ENCODE measurements at places on chromosomes 3 and 15.

- H3K27me3 ChIP-seq, result no peaks in the 10 kb centered on the region
- no peak for DNase-seq
- H3K36me3 ChIP-seq, result no peaks in the 10 kb centered on the region
- no peak overlapping the region for H3K4me3 ChIP-seq
- H3K27ac ChIP-seq, result no peak overlapping the region
Observed at GRCh38 chr15:79161837-79162508, 71.4 kb upstream of the RASGRF1 start.

GRCh38 chr3:78204977-78205376 is 1165.1 kb downstream of the ROBO2 start:
- no peak overlapping the region for H3K4me3 ChIP-seq

DNA sequence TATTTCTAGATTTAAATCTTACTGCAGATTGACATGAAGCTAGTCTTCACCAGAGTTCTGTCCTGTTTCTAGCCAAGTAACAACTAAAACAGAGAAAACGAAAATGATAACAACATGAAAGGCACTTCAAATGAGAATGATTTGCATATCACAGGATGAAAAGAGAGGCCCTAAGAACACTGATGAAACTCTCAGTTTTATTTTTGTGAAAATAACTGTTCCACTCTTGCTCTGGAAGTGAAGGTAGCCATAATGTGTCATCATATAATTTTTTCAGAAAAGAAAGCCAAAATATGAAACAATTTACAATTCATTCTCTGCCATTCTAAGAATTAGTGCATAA is 274.4 kb downstream of the ADAMTSL3 start:
- no peak overlapping the region for H3K27ac ChIP-seq
- H3K4me1 ChIP-seq, result no peaks in the 10 kb centered on the region
- no peak for DNase-seq
- no peak overlapping the region for H3K4me3 ChIP-seq

DNA sequence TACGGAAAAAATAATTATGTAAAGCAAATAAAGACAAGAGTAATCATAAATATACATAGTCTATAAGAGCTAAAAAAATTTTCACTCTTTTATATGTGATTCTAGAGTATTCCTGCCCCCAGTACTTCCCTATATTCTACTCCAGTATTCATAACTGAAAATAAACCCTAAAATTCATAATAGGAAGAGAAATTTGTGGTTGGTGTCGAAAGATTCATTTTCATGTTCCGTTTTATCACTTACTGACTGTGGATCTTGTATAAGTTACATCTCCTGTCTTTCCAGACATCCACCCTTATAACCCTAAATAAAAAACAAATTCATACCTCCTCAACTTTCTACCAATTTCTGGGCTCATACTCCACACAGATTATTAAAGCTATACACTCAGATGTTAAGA is 16.0 kb upstream of the MBNL1 start:
- peaks cover 73% of the 10 kb centered on the region for H3K4me1 ChIP-seq
- no peaks in the 10 kb centered on the region for H3K36me3 ChIP-seq
- no peak overlapping the region for H3K4me3 ChIP-seq

- no peak overlapping the region for H3K4me3 ChIP-seq
- H3K36me3 ChIP-seq, result no peaks in the 10 kb centered on the region
- no peaks in the 10 kb centered on the region for H3K27me3 ChIP-seq
- H3K27ac ChIP-seq, result no peak overlapping the region
Observed at GRCh38 chr3:120470870-120471269, 20.1 kb upstream of the FSTL1 start.

DNA sequence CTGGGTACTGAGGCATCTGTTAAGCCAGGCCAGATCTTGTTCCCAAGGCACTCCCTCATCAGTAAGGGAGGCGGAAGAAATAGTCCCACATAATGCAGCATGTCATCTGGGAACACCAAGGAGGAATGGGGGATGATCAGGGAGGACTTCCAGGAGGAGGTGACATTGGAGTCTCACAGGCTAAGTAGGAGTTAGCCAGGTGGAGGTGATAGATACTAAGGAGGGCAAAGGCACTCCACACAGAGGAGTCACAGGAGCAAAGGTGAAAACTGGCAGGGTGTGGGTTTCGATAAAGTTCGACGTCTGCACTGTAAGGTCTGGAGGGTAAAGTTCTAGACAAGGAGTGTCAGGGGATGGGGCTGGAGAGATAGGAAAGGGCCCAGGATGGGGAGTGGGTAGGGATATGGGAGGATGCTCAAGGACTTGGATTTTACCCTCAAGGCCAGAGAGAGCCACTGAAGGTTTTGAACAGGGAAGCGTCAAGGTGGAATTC is 6.3 kb downstream of the SLC28A1 start:
- no peaks in the 10 kb centered on the region for H3K27me3 ChIP-seq
- no peaks in the 10 kb centered on the region for H3K36me3 ChIP-seq
- H3K4me3 ChIP-seq, result no peak overlapping the region
- no peak for DNase-seq
- no peaks in the 10 kb centered on the region for H3K4me1 ChIP-seq
- no peak overlapping the region for H3K27ac ChIP-seq

- DNase-seq, result no peak
- H3K4me3 ChIP-seq, result no peak overlapping the region
- peaks cover 21% of the 10 kb centered on the region for H3K4me1 ChIP-seq
- H3K27me3 ChIP-seq, result no peaks in the 10 kb centered on the region
- no peak overlapping the region for H3K27ac ChIP-seq
- peaks cover 11% of the 10 kb centered on the region for H3K36me3 ChIP-seq
Observed at GRCh38 chr3:52842424-52842823, 7.6 kb upstream of the MUSTN1 start.

DNA sequence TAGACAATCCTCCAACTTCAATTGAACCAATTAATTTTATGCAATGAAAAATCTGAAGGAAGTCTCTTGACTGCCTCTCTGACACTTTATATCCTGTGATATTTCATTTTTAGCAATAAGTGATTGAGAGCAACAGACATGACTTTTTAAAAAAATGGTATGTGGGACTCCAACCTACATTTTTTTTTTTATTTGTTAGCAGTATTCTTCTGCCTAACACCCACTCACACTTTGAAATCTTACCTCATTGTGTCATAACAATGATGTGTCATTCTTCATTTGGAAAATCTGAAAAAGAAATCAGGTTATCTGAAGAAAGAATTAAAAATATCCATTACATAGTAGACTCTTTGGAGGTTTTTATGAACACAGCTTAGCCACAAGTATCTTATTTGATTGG is 541.3 kb upstream of the KCNMB2 start:
- no peak overlapping the region for H3K4me3 ChIP-seq
- peaks cover 9% of the 10 kb centered on the region for H3K4me1 ChIP-seq
- no peak overlapping the region for H3K27ac ChIP-seq

- no peak overlapping the region for H3K27ac ChIP-seq
- no peak for DNase-seq
- H3K27me3 ChIP-seq, result no peaks in the 10 kb centered on the region
- H3K4me3 ChIP-seq, result no peak overlapping the region
Observed at GRCh38 chr15:85073556-85074194, 92.0 kb downstream of the PDE8A start.

GRCh38 chr3:11604139-11604892 is 39.4 kb downstream of the VGLL4 start:
- H3K4me3 ChIP-seq, result no peak overlapping the region
- H3K4me1 ChIP-seq, result peaks cover 12% of the 10 kb centered on the region
- no peak for DNase-seq

DNA sequence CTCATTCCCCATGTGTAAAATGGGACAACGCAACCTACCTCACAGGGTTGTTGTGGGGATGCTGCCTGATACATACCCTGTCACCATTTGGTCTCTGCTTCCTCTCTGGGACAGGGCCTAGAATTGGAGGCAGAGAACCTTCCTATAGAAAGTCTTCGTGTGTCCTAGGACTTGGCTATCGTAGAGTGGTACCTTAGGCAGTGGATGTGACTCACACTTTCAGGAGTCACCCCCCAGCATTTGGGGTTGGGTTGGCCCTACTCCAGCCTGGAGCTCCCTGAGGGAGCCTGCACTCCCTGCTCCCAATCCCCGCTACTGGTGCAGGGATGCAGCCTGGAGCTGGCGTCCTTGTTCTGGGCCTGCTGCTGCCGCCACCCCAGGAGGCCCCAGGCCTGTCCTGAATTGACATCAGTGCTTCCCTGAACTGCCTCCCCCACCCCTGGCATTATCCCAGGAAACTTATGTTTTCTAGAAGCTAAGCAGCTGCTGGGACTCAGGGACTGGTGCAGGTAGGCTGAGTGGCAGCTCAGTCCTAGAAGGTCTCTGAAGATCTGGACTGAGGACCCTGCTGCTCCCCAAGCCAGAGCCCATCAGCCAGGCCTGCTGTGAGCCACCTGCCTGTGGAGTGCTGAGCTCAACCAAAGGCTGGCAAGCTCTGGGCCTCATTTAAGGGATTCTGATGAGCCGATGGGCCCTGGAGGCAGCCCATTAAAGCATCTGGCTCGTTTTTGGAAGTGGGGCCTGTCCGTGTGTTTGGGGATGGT is 9.9 kb downstream of the C15orf39 start:
- no peak for DNase-seq
- H3K27ac ChIP-seq, result no peak overlapping the region
- H3K36me3 ChIP-seq, result peaks cover 35% of the 10 kb centered on the region
- no peak overlapping the region for H3K4me3 ChIP-seq
- peaks cover 6% of the 10 kb centered on the region for H3K4me1 ChIP-seq

GRCh38 chr15:56719774-56720555 is 13.3 kb downstream of the ZNF280D start:
- no peak overlapping the region for H3K27ac ChIP-seq
- no peaks in the 10 kb centered on the region for H3K27me3 ChIP-seq
- no peaks in the 10 kb centered on the region for H3K36me3 ChIP-seq

DNA sequence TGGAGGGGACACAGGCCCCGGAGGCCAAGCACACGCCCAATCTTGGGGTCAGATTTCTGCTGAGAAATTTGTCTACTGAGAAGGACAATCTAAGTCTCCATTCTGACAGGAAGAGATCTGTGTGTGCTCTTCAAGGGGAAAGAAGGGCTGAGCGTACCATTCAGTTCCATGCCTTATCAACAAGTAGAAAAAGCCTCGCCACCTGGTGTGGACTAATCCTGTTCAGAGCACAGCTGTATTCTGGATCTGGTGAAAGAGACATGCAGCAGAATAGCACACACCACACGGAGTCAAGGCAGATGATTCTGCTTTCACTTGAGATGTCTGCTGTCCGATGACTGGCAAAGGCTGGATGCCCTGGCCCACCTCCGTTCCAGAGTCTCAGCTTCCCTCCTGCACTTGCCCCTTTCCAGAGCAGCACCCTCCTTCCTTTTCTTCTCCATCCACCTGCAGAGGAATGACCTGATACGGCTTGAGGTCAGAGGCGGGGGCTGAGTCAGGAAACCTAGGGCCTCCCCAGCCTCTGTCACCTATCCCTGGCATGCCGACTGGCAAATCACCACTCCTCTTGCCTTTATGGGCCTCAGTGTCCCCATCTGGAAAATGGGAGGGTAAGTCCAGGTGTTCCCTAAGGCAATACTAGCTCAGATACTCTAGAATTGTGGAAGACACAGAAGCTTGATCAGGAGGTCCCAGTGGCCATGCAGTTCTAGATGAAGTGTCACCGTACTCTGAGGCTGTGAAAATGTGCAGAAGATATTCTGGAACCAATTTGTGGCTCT is 36.9 kb upstream of the CTSH start:
- H3K27me3 ChIP-seq, result no peaks in the 10 kb centered on the region
- no peak overlapping the region for H3K4me3 ChIP-seq
- no peaks in the 10 kb centered on the region for H3K36me3 ChIP-seq
- no peak overlapping the region for H3K27ac ChIP-seq
- no peak for DNase-seq

GRCh38 chr3:88180398-88180999 is 30.7 kb downstream of the C3orf38 start:
- no peak overlapping the region for H3K27ac ChIP-seq
- H3K4me3 ChIP-seq, result no peak overlapping the region
- no peaks in the 10 kb centered on the region for H3K27me3 ChIP-seq
- H3K4me1 ChIP-seq, result no peaks in the 10 kb centered on the region

DNA sequence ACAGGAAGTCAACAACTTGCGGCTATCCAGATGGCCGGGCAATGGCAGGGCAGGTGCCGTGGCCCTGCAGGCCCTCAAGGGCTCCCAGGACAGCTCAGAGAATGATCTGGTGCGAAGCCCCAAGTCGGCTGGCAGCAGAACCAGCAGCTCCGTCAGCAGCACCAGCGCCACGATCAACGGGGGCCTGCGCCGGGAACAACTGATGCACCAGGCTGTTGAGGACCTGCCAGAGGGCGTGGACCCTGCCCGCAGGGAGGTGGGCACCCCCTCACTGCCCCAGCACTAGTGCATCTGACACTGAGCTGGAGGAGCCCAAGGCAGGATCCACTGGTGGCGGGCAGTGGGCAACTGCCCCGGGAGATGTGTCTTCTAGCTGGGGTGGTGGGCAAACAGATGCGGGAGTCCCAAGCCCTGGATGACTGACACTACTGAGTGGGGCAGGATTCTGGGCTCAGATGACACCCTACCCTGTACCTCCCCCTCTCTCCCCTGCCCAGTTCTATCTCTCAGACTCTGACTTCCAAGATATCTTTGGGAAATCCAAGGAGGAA is 15.9 kb downstream of the VILL start:
- H3K27ac ChIP-seq, result no peak overlapping the region
- no peaks in the 10 kb centered on the region for H3K4me1 ChIP-seq
- H3K27me3 ChIP-seq, result no peaks in the 10 kb centered on the region

DNA sequence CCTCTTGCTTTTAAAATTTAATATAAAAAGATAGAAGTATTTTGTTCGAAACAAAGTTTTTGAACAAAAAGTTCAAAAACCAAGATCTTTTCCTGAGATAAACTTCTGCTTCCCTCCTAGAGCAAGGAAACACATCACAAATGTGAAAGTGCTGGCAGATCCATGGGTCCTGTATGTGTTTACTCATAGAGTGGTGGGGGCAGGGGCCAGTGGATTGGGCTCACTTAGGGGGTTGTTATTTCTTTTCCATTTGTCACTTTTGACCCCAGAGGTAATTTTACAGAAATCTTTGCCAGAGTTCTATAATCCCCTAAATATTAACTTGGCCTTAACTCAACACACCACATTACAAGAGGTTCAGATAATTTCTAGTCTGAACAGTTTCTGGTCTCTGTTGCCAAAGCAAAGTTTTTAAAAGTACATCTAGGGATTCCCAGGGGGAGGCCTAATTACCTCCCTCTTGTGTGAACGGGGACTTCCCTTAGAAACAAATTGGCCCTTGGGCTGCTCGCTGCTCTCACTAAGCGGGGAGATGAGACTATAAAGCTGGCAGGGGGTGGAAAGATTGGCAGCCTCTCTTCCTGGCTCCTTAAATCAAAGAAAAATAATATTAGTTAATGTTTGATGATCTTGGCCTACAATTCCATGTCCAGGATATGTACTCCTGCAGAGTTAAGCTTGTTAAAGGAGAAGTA is 66.8 kb upstream of the PTX3 start:
- no peaks in the 10 kb centered on the region for H3K4me1 ChIP-seq
- H3K27me3 ChIP-seq, result no peaks in the 10 kb centered on the region
- H3K27ac ChIP-seq, result no peak overlapping the region
- no peak for DNase-seq
- H3K36me3 ChIP-seq, result no peaks in the 10 kb centered on the region

GRCh38 chr3:195893516-195893915 is 14.8 kb downstream of the TNK2 start:
- no peak overlapping the region for H3K27ac ChIP-seq
- DNase-seq, result no peak
- H3K27me3 ChIP-seq, result no peaks in the 10 kb centered on the region
- no peak overlapping the region for H3K4me3 ChIP-seq

- no peaks in the 10 kb centered on the region for H3K27me3 ChIP-seq
- no peak for DNase-seq
- no peaks in the 10 kb centered on the region for H3K36me3 ChIP-seq
- no peak overlapping the region for H3K27ac ChIP-seq
- no peaks in the 10 kb centered on the region for H3K4me1 ChIP-seq
Observed at GRCh38 chr3:3074551-3075257, 35.5 kb downstream of the IL5RA start.

- DNase-seq, result no peak
- H3K27me3 ChIP-seq, result no peaks in the 10 kb centered on the region
- no peak overlapping the region for H3K4me3 ChIP-seq
- no peaks in the 10 kb centered on the region for H3K4me1 ChIP-seq
- no peak overlapping the region for H3K27ac ChIP-seq
Observed at GRCh38 chr3:58567251-58567515, 10.0 kb downstream of the FAM107A start.

Measured in CD8-positive, alpha-beta memory T cell (primary cell).